ENCODE measurements at places on chromosomes 1 and 21.

- H3K4me3 ChIP-seq, result no peak overlapping the region
- no peak overlapping the region for H3K27ac ChIP-seq
- no peaks in the 10 kb centered on the region for H3K27me3 ChIP-seq
These were observed 49.9 kb downstream of the KAZN start for GRCh38 chr1:14648391-14648790.

- H3K36me3 ChIP-seq, result no peaks in the 10 kb centered on the region
- DNase-seq, result no peak
- H3K4me3 ChIP-seq, result no peak overlapping the region
These were observed 368.0 kb upstream of the PRMT6 start for GRCh38 chr1:106688446-106688845.

GRCh38 chr1:168163670-168164069, 15.1 kb upstream of the TIPRL start:
- no peaks in the 10 kb centered on the region for H3K36me3 ChIP-seq
- H3K27ac ChIP-seq, result no peak overlapping the region
- no peaks in the 10 kb centered on the region for H3K4me1 ChIP-seq
- no peaks in the 10 kb centered on the region for H3K27me3 ChIP-seq

DNA sequence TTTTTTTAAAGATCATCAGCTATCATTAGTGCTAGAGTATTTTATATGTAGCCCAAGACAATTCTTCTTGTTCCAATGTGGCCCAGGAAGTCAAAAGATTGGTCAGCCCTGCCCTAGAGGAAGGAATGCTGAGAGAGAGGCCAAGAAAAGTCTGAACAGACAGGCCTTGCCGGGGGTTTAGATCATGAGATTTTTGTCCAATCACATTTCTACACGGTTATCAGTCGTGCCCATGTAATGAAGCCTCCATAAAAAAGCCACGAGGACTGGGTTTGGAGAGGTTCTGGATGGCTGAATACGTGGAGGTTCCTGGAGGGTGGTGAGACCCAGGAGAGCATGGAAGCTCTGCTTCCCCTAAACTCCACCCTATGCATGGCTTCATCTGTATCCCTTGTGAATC, 24.3 kb upstream of the ENO1 start:
- no peaks in the 10 kb centered on the region for H3K27me3 ChIP-seq
- no peak overlapping the region for H3K4me3 ChIP-seq
- no peak overlapping the region for H3K27ac ChIP-seq

- H3K27ac ChIP-seq, result peak overlapping the region; percentile 94
- peaks cover 21% of the 10 kb centered on the region for H3K4me1 ChIP-seq
- peak; percentile 62 for DNase-seq
- no peaks in the 10 kb centered on the region for H3K36me3 ChIP-seq
These were observed 805 bp downstream of the NRIP1 start for GRCh38 chr21:15063814-15064575.

DNA sequence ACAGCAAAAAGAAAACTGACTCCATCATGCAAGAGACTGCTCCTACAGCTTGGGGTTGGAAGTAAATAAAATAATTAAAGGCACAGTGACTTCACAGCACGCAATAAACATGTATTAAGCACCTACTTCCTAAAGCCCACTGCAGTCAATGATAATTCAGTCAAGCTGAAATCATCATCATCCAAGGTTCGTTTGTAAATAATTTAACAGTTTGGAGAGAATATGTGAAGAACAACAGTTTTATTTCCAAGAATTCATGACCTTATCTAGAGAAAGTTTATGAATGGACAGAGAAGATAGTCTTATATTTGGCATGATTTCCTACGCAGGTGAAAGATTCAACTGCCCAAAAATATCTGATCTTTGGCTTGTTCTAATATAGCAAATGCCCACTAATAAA, 86.8 kb downstream of the SMYD3 start:
- no peaks in the 10 kb centered on the region for H3K36me3 ChIP-seq
- H3K27ac ChIP-seq, result no peak overlapping the region
- H3K27me3 ChIP-seq, result no peaks in the 10 kb centered on the region
- DNase-seq, result no peak
- no peaks in the 10 kb centered on the region for H3K4me1 ChIP-seq

DNA sequence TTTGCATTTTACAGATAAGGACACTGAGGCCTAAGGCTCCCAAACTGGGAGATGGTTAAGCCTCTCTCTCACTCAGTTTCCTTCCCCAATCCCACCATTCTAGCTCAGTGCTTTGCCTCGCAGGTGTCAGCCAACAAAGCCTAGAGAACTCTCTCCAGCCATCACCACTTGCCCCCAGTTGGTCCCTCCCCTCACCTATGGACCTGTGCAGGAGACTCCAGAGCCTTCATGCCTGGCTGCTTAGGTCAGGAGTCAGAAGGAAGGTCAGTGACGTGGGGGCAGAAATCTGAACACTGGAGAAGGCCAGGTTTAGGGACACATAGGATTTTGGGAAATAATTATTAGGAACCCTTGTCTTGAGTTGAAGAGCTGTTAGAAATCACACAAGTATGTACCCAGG, 295.3 kb downstream of the PTPRU start:
- H3K36me3 ChIP-seq, result no peaks in the 10 kb centered on the region
- H3K4me1 ChIP-seq, result no peaks in the 10 kb centered on the region
- no peak overlapping the region for H3K27ac ChIP-seq

DNA sequence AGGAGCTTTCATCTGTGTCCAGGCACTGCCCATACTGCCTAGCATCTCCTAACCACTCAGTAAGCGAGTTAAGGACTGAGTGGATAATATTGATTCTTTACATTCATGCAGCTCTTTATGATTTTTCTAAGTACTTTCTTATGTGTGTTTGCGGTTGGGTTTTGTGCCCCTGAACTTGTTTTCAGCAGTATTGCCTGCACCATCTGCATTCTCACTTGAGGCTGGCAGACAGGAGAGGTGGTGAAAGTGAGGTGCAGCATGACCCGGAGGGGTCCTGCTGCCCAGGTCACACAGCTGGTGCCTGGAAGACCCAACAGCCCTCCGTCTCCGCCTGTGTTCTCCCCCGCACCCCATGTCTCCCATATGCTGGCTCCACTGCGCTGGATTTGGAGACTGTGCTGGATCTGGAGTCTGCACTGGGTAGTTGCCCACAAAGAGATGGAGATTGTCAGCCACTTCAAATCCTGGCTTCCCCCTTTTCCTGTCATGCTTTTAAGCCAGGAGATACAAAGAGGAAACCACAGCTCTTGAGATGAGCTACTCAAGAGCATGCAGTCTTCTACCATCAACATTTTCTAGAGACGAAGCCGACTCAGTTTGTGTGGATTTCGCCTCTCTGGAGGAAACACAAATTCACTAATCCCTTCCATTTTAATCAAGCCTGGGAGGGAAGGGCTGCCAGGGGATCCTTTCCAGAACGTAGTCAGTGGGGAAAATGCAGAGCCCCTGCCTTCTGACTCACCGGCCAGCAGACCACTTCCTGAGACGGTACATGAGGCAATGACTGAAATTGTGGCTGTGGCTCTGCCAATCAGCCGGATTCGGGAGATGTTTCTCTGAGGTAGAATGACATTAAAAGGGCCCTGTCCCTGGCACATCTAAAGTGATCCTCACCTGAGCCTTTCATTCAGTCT, 71.7 kb upstream of the ANGPTL1 start:
- no peak overlapping the region for H3K4me3 ChIP-seq
- DNase-seq, result no peak
- H3K36me3 ChIP-seq, result no peaks in the 10 kb centered on the region
- no peaks in the 10 kb centered on the region for H3K27me3 ChIP-seq
- no peaks in the 10 kb centered on the region for H3K4me1 ChIP-seq
